ENCODE measurements at places on chromosomes 11 and 22.

DNA sequence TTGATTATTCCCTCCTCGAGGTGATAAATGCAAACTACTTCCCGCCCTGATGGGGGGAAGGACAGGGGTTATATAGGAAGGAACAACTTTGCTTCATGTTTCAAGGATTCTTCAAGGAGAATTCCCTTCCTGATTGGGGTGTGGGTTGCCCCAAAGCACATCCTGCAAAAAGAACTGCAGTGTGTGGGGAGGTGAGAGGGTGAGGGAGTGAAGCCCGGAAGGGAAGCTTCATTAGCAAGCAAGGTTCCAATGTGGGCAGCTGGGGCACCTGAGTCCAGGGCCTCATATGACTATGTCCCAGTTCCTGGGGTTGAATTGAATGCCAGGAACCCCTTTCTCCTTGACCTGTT, 326.0 kb downstream of the MN1 start:
- DNase-seq, result no peak

DNA sequence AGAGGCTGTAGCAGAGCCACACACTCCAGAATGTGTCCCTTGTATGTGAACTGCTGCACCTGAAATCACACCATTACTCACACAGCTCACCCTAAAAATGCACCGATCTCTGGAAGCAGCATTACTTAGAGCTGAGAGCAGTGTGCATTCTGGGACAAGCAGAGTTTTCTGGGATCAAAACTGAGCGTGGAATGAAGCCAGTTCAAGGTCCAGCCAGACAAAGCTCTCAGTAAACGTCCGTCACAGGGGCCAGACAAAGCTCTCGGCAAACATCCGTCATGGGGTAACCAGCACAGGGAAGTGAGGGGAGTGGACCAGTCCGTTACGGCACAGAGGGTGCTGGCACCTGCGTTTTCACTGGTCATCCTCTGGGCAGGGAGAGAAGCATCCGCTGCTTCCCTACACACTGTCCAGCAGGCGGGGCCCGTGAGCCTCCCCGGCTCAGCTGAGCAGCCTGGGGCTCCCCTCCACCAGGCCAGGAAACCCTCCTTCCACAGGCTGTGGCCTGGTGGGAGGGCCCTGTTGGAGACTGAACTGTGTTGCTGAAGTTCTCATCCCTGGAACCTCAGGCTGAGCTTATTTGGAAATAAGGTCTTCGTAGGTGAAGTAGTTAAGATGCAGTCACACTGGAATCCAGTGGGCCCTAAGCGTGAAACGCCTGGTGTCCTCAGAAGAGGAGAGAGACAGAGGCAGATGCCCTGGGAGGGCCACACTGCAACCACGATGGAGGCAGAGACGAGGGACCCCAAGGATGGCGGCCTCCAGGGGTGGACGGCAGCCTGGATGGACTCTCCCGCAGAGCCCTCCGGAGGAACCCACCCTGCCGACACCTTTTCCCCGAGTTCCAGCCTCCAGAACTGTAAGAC, 883.9 kb downstream of the BRD1 start:
- DNase-seq, result no peak

- DNase-seq, result no peak
Observed at GRCh38 chr11:70603756-70604211, 205.5 kb downstream of the CTTN start.

GRCh38 chr22:50271519-50271970, 1.4 kb upstream of the MAPK11 start:
- DNase-seq, result no peak

DNA sequence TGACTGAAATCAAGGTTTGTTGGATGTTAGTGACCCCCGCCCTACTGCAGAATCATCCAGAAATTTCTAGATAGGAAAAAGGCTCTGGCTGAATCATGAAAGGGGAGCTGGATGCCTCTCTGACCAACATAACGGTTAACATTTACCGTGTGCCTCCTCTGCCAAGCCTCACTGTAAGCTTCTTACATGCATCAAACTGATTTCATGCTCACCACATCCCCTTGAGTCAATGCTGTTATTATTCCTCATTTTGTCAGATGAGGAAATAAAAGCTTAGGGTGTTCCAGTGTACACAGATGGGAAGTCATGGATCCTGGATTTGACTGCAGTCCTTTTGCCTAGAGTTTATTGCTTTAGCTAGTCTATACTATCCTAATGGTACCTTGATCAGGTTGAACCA, 5.9 kb upstream of the HMOX1 start:
- DNase-seq, result no peak

GRCh38 chr11:14698771-14699170, 55.2 kb downstream of the PDE3B start:
- DNase-seq, result no peak

GRCh38 chr11:14237444-14237961, 121.5 kb downstream of the RRAS2 start:
- no peak for DNase-seq

- DNase-seq, result no peak
Observed at GRCh38 chr22:22488736-22489135, 19.8 kb downstream of the ZNF280B start.

DNA sequence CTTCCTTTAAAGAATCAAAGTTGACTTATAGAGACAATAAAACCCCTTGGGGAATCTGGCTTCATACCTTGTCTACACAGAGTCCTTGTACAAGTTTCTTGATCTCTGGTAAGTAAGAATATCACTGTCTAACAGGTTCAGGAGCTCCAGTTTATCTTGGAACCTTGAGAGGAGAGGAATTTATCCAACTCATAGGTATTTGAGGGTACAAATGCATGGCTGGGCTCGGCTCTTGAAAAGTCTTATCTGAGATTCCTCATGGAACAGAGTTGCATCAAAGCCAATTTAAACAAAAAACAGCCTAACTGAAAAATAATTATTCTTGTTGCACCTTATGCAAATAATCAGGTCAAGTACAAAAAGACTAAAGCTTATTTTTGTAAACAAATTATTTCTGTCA, 33.4 kb downstream of the CARD18 start:
- DNase-seq, result no peak

DNA sequence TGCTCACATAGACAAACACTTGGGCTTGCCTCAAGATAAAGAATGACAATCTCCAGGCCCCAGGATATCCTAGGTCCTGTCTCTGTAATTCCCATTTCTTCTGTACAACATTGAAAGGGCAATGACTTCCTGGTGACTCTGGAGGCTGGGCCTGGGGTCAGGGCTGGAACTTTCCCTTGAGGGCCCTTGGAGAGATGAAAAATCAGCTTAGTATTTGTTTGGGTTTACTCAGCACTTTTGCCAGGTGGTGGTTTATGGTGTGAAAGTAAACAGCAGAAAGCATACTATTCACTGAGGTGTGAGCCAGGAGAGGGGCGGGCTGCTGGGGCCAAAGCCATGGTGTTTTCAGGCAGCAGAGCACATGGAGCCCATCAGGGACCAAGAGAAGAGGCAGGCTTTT, 214.7 kb upstream of the NARS2 start:
- no peak for DNase-seq

DNA sequence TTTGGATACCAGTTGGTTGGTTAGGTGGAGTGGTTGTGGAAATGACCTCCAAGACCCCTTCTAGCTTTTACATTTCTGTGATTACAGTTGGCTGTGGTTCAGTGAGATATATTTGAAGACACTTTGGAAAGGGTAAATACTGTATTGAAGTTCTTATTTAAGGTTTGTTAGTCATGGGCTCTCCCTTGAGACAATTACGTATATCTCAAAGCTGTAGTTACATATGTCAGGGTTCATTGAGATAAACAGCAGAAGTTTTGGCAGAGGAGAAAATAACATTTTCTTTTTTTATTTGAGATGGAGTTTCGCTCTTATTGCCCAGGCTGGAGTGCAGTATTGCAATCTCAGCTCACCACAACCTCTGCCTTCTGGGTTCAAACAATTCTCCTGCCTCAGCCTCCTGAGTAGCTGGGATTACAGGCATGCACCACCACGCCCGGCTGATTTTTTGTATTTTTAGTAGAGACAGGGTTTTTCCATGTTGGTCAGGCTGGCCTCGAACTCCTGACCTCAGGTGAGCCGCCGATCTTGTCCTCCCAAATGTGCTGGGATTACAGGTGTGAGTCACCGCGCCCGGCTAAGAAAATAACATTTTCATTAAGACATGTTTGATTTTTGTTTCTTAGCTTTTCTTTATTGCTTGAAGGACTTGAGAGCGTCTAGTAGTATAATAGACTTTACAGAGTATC, 1.9 kb downstream of the RNF121 start:
- no peak for DNase-seq

DNA sequence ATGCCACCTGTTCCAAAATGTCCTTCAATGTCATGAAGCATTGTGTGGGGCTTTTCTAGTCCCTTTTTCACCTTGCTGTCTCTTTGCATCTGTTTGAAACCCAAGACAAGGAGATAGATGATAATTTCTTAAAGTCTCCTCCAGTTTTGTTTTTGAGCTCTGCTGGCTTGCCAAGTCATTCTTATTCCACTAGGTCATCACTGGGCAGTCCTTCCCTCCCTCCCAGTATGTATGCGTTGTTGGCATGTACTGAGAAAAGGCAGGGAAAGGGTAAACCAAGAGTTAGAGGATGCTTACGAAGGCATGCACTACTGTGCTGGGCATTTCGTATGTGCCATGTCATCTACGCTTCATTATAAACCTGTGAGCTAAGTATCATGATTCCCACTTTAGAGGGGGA, 78.6 kb downstream of the PARVA start:
- DNase-seq, result no peak

All from right renal cortex interstitium (tissue), 3 donors.